Stimulated activated CD8-positive, alpha-beta memory T cell treated with anti-CD3 and anti-CD28 coated beads, Interleukin-2, amount 100 ng/mL, for 48 hours (primary cell): ENCODE measurements at places on chromosomes 6 and 20.

GRCh38 chr6:88298066-88298845, 132.1 kb upstream of the CNR1 start:
- no peak for DNase-seq

DNA sequence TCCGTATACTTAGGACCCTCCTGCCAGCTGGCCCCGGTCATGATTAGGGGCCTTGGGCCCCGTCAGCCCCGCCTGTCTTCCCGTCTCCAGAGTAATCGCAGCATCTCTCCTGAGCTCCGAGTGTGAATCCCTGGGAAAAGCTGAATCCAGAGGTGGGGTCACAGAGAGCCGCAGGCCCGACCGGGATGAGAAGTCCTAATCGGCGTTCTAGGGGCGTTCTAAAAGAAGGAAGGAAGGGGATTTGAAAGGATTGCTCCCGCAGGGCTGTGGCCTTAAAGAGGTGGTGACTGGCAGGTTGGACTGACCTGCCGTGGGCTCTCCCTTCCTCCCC, 371 bp downstream of the HMGN4 start:
- DNase-seq: no peak

DNA sequence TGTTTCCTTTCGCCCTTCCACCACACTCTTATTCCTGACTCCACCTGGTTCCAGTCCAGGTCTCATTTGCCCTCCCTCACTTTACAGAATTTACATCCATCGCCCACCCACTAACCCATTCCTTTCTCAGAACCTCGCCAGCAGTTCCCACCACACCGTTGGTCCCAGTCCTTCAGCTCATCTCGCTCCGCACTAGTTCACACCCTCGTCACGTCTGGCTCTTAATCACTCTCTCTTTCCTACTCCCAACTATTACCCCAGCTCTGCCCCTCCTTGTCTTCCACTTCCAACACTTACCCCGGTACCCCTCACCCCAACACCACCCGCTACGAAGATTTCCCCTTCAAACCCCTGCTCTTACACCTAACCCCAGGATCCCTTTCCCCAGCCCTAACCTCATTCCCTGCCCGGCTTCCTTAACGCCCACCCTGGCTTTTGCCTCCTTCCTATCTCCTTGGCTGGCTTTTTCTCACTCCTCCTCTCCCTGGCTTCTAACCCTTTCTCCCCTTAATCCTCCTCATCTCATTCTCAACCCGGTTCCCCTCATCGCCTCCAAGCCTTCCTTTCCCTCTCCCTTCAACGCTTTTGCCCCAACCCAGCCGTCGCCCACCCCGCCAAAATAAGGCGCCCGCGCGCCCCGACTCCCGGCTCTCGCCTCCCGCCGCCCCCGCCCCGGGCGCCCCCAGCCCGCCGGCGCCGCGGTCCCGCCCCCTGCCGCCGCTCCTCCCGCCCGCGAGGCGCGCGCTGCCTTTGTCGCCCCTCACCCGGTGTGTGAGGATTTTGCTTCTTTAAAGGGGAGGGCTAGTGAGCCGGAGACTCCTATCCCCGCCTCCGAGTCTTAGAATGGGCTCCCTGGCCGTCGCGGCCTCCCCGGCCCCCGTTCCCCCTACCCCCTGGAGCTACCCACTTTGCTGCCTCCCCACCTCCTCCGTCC, 542 bp downstream of the USP49 start:
- DNase-seq: no peak

- no peak for DNase-seq
These were observed 154.8 kb downstream of the PTPRK start for GRCh38 chr6:128365520-128366160.

DNA sequence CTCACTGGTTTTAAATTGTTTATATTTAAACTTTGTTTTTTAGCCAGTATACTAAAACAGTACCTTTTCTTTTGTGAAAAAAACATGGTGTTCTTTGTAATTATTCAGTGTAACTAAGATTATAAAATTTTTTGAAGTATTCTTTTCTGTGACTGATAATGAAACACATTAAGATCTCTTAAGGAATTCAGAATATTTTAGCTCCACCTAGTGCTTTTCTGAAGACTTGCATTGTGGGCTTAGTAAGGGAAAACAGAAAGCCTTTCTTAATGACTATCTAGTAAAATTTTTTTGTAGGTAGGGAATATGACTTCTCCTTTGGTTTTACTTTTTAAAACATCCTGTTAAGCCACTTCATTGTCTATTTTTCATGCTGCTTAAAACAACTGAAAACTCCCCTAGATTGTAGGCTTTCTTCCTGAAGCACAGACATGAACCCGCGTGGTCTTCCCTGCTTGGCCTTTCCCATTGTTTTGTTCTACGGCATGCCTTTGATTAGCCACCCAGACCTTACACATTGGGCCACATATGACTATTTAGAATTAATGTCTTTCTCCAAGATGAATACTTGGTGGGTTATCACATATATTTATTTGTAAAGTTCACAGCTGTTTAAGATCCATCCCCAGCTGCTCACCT, 72.1 kb downstream of the AFDN start:
- DNase-seq: no peak

DNA sequence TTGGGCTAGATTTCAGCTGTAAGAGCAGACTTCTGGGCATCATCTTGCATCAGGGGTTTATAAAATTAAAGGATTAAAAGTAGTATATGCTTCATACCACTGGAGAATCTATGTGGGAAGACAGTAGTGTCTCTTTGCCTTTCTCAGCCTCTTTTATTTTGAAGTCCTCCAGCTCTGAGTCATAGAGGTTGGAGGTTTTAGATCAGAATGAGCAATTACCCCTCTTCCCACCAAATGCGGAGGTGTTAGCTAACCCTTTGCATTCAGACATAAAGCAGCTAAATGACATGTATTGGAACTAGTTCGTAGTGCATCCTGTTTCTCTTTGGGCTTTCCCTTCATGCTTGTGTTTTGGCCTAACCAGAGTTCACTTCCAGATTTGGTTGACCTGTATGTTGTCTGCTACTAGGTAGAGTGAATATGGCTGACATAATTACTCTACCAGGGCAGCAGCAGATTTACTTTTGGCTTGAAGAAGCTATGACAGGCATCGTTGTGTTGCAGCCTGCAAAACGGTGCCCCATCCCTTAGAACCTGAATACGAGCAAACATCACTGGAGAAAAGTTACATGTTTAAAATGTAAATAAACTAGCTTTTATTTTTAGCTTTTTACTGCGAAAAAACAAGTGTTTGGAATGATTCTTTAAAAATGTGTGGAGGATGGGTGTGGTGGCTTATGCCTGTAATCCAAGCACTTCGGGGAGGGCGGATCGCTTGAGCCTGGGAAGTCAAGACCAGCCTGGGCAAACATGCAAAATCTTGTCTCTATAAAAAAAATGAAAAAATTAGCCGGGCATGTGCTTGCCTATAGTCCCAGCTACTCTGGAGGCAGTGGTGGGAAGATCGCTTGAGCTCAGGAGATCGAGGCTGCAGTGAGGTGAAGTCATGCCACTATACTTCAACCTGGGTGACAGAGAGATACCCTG, 82.2 kb downstream of the MYO6 start:
- DNase-seq: no peak
